ENCODE measurements at places on chromosomes 7 and 10.

DNA sequence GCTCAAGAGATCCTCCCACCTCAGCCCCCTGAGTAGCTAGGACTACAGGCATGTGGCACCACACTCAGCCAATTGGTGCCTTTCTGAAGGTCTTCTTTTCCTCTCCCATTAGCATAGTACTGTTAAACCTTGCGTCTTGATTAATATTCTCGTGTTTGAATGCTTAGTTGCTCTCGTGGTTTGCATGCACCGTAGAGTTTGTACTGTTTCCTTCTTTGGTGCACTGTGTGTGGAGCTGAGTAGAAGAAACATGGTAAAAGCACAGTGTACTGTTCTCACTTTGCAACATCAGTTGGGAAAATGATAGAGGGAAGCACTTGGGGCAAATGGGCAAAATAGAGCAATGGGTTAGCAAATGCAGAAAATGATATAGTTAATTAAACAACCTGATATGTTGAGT lies 27.6 kb upstream of the RPA3 start:
- no peak for DNase-seq

DNA sequence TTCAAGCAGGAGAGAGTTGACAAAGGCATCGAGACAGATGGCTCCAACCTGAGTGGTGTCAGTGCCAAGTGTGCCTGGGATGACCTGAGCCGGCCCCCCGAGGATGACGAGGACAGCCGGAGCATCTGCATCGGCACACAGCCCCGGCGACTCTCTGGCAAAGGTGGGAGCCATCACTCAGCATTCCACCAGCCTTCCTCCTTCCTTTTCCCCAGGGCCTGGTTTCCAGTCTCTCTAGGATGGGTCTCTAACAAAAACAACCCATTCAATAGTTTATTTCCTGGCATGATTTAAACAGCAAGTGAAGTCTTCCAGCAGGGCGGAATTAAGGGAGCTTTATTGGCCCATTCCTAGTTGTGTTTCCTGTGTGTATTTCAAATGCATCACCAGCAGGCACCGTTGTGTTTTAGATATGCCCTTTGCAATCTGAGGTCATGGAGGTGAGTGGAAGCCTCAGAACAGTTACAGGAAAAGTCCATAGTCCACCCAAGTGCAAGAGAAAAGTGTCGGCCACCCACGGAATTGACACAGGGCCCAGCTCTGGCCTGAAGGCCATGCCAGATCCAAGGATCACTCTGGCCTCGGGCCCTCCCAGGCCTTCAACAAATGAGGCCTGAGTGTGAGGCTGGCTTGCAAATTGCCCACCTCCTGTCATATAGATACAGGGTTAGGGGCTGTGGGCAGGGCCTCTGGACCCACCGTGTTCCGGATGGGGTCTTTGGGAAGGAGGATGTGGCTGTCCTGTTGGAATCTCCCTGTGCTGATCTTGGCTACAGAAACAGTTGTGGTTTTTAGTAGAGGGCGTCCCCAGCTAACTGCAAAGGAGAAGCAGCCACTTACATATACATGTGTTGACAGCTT lies 46.9 kb upstream of the TRIM8 start:
- DNase-seq: no peak

GRCh38 chr10:14800397-14800796 lies 25.7 kb upstream of the FAM107B start:
- no peak for DNase-seq

DNA sequence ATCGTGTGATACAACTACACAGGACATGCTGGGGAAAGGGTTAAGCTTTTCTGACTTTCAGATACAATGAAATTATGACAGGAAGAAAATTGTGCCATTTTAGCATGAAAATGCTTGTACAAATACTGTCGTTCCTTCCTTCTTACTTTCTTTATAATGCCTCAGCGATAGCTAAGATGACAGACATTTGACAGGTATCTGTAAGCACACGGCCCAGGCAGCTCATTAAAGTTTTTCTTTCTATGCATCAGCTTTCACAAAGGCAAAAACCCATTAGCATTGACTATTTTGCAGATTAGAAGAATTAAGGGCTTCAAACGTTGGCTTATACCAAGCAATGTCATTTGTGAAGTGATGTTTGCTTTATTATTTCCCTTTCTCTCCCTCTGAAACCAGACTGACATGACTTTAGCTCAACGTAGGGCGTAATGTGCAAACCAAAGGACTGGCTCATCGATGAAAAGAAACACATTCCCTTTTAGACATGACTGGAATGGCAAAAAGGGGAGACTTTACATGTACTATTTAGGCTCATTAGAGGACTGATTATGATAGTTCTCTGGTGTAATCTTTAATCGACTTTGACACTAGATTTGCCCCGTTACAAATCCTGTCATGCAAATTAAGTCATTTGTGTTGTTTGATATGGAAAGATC lies 258.4 kb upstream of the SP8 start:
- no peak for DNase-seq

- peak; percentile 74 for DNase-seq
These were observed at the start of gene CREB3L2 for GRCh38 chr7:138001529-138002095. TSS of gene CREB3L2 (minus strand) at chr7:138002086. CDS start at chr7:138001705, 381 bp downstream.

DNA sequence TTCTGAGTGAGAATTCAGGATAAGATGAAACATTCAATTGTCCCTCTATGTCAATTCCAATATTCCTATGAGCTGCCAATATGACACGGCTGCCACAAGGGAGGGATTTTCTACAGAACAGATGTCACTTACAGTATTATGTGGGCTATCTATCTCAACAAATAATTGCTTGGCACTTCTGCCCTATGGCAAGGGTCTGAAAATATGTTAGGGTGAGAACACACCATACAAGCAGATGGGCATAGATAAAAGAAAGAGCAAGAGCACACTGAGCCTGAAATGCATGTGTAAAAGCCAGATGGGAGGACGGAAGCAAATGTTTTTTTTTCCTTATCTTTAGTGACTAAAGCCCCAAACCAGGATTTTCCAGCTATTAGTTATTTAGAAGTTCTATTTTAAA lies 70.1 kb upstream of the TFEC start:
- no peak for DNase-seq

DNA sequence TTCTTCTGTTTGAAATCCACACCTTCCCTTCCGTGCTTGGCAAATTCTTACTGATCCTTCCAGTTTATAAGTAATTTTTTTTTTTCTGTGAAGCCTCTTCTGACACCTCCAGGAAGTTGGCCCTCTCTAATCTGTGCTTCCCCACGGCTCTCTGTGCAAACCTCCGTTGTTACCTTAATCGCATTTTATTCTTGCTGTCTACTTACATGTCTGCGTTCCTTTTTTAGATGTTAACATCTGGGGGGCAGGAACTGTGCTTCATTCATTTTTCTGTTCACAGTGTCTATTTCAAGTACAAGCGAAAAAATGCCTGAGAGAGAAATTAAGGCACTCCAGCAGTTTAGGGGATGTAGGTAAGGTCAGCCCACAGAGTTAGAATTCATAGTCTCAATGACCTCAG lies 8.4 kb upstream of the CAMK1D start:
- no peak for DNase-seq

GRCh38 chr10:118272149-118272721 lies 69.9 kb downstream of the FAM204A start:
- DNase-seq: no peak

DNA sequence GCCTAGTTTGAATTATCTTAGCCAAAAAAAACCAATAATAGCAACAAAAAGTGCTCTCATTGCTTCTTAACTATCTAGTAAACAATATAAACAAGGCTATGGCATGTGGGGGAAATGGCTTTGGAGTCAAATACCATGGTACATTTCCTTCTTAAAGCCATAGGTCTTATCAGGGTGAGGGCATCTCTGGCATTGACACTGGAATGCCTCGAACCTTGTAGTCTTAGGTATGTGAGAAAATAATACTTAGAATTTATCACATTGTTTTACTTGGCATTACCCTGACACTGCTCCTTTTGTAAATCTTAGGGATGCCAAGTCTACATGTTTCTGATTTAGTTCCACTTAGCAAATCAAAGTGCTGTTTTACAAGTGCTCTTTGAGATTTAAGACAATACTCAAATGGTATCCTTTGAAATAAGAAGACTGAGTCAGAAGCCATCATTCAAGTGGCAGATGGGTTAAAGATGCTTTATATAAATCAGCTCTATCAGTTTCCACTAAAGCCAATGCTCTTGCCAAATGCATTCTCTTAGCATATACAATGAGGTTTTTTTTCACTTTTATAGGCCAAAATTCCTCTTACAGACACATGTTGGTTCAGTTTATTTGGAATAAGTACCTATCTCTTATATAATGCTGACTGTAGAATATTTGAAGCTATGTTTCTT lies 155.2 kb downstream of the HPSE2 start:
- DNase-seq: no peak

All from RWPE2 (cell line).